ELR (cell line): ENCODE measurements at places on chromosomes 4 and X.

- peak; percentile 6 for DNase-seq
Measured at GRCh38 chrX:82218361-82218760, 1016.5 kb downstream of the SH3BGRL start.

DNA sequence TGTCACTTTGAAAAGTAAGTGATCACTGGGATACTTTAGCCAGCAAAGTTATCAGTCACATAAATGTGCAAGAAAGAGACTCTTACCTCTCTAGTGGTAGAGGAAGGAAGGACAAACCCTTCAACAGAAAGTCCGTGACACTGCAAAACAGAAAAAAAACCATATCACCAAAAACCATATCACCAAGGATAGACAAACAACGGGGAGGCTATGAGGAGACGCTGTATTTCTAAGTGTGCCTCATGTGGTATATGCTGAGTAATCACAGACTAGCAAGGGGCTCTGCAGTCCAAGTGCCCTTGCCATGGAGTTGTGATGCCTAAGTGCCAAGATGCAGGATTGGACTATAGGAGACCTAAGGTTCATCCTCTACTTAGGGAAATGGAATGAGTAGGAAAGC is 11.5 kb upstream of the HDAC8 start:
- no peak for DNase-seq

GRCh38 chr4:18777190-18777930 is 755.8 kb upstream of the LCORL start:
- DNase-seq = peak; percentile 13

DNA sequence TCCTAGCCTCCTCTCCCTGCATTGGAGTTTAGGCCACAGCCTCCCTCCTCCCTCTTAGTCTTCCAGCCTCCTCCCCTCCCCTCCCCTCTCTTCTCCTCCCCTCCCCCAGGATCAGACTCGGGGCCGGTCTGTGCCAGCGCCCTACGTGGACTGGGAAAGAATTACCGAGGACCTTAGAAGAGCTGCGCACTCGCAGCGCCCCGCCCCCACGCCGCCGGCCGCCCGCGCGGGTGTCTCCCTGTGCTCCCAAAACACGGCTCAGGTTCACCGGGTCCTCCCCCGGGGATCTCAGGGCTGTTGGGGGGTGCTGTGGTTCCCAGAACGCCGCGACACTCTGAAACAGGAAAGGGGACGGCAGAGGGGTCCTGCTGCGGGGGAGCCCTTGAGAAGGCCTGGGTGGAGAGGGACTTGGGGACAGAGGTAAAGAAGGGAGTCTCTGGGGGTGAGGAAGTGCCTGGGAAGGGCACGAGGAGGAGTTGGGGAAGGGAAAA is 122.3 kb upstream of the TBL1X start:
- DNase-seq = peak; percentile 86

GRCh38 chrX:103310555-103311398 is at the start of gene BEX2:
Gene BEX2 (minus strand): TSS chrX:103310990. CDS start chrX:103309976, 1,014 bp downstream.
- peak; percentile 58 for DNase-seq

GRCh38 chrX:42020225-42020624 is 96.9 kb upstream of the CASK start:
- DNase-seq = no peak

- peak; percentile 37 for DNase-seq
Measured at GRCh38 chrX:41759817-41760216, 35.8 kb downstream of the GPR82 start.

DNA sequence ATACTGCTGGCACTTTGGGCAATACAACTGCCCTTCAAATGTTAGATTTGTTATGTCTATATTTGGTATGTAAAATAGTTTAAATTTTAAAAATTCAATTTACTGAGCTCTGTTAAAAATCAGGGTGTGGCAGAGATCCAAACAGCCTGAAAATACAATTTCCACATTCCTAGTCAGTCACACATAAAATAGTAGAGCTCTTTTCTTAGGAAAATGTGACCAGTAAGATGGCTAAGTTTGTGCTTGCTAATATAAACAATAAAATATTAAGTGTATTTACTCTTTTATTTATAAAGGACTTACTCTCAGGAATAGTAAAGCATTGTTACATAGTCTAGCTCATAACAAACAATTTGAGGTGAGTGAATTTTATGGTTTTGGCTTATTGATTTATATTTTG is 200.2 kb downstream of the DKK2 start:
- no peak for DNase-seq

GRCh38 chr4:41304221-41304620 is 47.5 kb downstream of the UCHL1 start:
- DNase-seq = no peak

GRCh38 chr4:17939054-17939453 is 82.5 kb downstream of the LCORL start:
- no peak for DNase-seq

DNA sequence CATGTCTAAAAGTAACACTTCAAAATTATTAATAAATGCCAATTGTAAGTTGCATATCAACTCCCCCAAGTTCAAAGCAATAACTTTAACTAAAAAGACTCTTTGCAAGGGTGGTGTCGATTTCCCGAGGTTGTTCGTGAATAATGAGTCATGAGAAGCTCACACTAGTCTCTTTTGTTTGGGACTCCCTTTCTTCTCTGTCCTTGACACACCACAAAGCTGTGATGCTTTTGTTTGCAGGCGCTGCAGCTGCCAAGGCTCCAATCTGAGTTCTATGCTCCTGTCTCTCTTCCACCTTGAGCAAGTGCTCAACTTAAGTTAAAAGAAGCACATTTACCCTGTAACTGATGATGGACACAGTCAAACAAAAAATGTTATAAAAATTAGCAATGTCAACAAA is 65.9 kb downstream of the FAT1 start:
- DNase-seq = peak; percentile 34

GRCh38 chr4:47831026-47831679 is 6.7 kb downstream of the CORIN start:
- DNase-seq = no peak

DNA sequence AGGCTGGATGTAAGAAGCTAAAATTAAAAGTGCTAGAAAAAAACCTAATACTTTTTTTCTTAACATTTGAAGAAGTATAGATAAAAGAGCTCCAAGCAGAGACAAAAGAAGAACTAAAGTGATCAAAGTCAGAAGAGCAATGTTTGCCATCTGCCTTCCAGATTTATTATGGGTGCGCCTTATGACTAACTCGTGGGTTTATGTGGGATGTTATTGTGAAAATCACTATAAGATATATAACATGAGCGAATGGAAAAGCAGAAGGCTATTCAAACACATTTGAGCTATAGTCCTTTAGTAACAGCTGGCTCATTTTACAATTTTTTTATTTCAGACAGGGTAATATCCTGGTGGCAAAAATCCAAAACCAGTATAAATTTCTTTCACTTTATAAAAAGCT is 1040.7 kb downstream of the RAPGEF2 start:
- DNase-seq = peak; percentile 40

- no peak for DNase-seq
Measured at GRCh38 chrX:45980726-45981125, 564.5 kb downstream of the ZNF674 start.

GRCh38 chr4:113394108-113394729 is 344.8 kb downstream of the ANK2 start:
- DNase-seq = no peak

DNA sequence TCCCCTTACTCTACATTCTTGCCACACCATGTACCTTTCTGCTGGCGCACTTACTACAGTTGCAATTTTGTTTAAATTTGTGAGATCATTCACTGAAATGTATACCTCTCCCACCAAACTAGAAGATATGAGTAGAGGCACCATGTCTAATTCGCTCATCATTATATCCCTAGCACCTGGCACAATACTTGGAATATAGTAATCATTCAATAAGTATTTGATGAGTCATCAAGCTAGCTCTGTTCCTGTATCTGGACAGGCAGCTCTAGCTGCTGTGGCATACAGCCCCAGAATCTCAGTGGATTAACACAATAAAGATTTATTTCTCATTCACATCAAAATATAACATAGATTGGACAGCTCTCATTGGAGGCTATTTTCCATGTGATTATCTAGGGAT is 245.9 kb downstream of the IDS start:
- DNase-seq = peak; percentile 10

DNA sequence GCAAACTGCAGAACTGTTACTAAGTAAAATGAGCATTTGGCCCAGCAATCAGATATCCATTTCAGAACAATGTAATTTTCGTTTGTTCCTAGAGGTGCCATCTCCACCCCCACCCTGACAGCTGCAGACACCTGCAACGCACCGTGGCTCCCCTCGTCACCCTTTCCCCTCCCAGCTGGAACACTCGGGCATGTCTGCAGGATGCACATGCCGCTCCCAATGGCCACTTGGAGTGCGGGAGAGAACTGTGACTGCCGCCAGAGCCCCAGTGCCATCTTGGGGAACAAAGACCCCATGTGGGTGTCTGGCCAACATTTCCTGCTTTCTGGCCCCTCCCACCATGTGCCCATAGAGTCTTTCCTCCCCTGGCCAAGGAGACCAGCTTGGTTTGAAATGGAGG is 436.2 kb downstream of the PCDH10 start:
- DNase-seq = no peak

- DNase-seq = no peak
Measured at GRCh38 chr4:7226439-7226838, 34.1 kb downstream of the SORCS2 start.

DNA sequence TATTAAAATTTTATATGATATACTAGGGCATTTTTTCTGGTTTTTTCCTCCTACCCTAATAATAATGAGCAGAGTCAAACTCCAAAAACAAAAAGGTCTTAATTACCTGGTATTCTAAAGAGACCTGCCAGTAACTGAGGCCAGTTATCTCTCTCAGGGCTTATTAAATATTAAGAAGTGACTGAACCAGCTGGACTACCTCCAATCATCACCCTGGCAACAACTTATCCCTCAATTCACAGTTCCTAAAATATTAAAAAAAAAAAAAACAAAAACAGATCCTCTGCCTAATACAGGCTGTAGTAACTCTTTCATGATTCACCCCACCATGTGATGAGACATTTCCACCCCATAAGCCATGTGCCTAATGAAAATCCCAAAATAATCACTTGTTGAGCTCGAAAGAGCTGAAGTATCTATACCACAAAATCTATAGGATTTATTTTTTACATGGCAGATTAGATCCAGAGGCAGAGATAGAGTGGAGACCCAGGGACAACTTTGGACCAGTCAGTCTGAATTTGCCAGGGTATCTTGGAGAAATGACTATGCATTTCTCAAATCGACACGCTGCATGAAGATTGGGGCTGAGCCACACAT is 698.0 kb downstream of the FAT4 start:
- no peak for DNase-seq

GRCh38 chr4:13641084-13641483 is 13.6 kb upstream of the BOD1L1 start:
- DNase-seq = no peak

DNA sequence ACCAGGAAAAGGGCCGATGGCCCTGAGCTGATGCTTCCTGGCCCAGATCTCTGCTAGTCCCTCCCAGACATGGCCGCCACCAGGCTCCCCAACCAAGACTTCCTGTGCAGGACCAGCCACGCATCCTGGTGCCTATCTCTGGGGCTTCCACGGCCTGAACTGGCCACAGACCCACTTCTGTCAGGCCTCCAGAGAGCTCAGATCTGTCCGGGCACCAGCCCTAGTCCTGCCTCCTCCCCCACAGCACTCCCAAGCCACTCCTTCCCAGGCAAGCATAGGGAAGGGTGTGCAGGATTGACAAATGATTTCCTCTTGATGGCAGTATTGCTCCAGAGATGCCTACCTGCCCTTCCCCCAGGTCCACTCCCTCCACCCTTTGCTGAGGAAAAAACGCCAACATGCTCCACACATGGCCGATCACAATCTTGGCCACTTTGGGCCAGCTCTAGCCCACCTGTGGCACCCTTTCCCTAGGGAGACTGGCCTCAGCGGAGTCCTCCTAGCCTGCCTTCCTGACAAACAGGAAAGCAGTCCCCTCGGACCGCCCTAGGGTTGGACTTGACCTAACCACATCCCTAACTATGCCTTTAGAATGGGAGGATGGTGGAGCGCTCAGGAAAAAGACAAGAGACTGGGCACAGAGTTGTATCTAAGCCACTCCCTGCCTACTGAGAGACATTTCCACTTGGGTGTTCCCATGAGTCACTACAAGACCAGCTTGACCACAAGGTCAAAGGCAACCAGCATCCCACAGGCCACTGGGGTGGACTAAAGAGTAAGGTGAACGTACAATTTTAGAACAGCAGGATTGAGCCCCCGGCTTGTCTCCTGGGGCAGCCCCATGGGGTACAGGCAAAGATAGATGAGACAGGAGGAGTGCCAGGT is 277.5 kb upstream of the AGTR2 start:
- peak; percentile 12 for DNase-seq

- DNase-seq = no peak
Measured at GRCh38 chrX:81414630-81415029, 212.7 kb downstream of the SH3BGRL start.

GRCh38 chr4:108359130-108359985 is 190.6 kb upstream of the LEF1 start:
- DNase-seq = no peak

- peak; percentile 61 for DNase-seq
Measured at GRCh38 chrX:107628662-107629539, 591 bp downstream of the PRPS1 start.

GRCh38 chr4:109811707-109812106 is 3.9 kb upstream of the GAR1 start:
- no peak for DNase-seq

DNA sequence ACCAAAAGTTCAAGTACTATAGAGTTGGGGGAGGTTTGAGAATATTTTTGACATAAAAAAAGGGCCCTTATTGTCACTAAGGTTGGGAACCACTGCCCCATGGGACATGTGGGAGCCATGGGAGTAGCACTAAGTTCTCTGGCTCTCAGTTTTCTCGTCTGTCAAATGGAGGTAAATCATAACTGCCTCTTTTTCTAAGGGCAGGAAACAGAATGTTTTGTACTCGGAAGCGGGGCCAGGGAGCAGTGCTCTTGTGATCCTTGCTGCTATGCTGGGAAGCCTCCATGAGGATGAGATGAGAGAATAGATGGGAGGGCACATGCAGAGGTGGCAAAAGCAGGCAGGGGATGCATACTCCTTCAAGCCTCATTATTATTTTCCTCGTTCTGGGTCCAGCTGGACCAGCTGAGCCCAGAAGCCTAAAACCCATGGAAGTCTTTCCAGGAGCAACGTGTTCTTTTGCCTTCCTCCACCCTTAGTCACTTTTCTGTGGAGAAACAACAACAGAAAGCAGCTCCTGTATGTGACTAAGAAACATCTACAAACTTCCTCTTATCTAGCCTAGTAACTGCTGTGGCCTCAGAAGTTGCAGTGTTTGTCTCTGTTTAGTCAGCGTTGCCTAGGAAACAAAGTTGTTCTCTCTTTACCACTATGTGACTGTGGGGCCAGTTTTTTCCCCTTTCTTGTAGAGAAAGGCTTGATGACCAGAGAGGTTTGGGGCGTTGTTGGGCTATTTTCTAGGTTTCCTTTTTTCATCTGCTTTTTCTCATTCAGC is 64.8 kb downstream of the TSC22D3 start:
- peak; percentile 91 for DNase-seq

GRCh38 chr4:104490770-104491480 is 3.8 kb downstream of the CXXC4 start:
- peak; percentile 46 for DNase-seq
